ENCODE measurements at places on chromosomes 7 and 10.

DNA sequence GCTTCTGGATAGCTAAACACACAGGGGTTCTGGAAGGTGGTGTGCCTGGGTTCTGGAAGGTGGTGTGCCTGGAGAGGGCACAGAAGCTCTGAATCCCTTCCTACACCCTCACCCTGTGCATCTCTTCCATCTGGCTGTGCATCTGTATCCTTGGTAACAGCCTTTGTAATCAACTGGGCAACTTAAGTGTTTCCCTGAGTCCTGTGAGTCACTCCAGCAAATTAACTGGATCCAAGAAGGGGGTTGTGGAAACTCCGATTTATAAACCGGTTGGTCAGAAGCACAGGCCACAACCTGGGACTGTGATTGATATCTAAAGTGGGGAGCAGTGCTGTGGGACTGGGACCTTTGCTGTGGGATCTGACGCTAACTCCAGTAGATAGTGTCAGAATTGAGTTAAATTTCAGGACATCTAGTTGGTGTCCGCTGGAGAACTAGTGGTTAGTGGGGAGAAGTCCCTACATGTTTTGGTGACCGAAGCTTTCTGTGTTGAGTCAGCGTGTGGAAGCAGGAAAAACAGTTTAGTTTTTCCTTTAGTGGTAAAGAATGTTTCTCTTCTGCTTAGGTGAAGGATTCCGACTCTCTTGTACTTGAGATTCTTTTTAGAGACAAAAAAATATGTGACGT is 228.1 kb downstream of the BMPER start:
- no peak for DNase-seq

- DNase-seq: no peak
Measured at GRCh38 chr7:35802649-35803048, 1.8 kb downstream of the SEPTIN7 start.

DNA sequence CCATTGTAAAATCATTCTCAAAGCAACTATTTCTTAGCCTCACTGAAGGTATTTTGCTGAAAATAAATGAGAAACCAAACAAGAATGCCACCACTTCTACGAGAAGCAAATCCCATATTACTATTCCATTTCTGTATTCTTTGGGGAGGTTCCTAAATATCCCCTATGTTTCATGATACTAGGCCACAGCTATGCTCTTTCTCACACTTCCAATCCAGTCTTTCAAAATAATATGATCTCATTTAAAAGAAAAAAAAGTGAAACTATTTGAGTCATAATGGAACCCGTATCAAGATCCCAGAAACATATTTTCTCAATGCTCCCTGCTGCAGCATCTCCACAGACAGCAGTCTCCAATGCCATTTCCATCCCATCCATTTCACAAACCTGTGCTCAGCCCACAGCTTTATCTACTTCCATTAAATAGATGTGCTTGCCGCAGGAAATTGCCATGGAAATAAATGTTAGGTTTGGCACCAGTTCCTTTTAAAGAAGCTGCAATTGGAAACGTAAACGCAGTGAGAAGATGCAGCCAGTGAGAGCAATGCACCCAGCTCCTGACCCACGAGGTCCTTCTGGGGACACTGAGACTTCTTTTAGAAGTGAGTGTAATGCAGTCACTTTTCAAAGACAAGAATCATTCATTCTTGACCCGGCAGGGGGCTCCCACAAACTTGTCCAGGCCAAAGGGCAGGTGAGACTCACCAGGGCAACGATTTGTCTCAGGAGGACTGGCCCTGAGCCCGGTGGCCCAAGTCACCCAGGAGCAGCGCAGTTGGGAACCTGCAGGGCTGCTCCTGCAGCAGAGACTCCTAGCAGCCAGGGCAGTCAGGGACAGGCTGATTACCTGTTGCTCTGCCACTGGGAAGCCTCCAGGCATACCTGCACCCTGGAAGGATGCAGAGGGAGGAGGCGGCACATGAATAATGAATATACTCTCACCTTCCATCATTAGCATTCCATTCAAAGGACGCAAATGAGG is 99.6 kb downstream of the C10orf90 start:
- no peak for DNase-seq

- DNase-seq: no peak
Measured at GRCh38 chr7:150580638-150581394, 13.6 kb downstream of the GIMAP4 start.

DNA sequence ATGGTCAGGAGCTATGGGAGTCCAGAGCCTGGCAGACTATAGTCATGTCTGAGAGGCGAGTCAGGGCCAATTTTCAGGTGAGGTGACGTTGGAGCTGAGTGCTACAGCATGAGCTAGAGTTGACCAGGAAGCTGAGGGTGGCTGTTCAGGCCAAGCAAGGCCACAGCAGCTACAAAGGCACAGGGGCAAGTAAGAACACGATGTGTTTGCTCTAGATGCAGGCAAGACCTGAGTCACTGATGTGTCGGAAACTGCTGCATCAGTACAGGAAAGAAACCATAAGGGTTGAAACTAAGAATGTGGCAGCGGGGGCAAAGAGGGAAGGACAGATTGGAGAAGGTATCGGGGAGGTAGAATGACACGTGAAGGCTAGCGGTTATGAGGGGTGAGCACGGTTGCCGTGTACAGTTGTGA is 11.8 kb upstream of the RRP12 start:
- DNase-seq: no peak

GRCh38 chr7:47514818-47515217 is 67.1 kb downstream of the TNS3 start:
- no peak for DNase-seq

DNA sequence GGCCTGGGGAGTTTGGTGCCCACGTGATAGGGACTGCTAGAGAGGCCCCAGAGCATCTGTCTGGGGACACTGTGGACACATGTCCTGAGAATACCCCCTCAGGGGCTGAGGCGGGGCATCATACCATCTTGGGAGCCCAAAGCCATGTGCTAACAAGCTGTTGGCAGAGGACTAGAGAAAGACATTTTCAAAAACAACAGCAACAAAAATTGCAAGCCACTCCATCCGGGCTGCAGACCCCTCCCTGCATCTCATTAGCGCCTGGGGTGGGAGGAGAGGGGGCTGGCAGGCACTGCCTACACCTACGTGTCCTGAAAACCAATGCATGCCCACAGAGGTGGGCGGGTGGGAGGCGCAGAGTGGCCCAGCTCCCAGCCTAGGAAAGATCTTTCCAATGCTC is 507.4 kb upstream of the PODXL start:
- DNase-seq: no peak

- no peak for DNase-seq
Measured at GRCh38 chr7:105219771-105220160, 169.0 kb downstream of the SRPK2 start.

- DNase-seq: no peak
Measured at GRCh38 chr7:46493196-46493595, 572.1 kb upstream of the IGFBP3 start.

DNA sequence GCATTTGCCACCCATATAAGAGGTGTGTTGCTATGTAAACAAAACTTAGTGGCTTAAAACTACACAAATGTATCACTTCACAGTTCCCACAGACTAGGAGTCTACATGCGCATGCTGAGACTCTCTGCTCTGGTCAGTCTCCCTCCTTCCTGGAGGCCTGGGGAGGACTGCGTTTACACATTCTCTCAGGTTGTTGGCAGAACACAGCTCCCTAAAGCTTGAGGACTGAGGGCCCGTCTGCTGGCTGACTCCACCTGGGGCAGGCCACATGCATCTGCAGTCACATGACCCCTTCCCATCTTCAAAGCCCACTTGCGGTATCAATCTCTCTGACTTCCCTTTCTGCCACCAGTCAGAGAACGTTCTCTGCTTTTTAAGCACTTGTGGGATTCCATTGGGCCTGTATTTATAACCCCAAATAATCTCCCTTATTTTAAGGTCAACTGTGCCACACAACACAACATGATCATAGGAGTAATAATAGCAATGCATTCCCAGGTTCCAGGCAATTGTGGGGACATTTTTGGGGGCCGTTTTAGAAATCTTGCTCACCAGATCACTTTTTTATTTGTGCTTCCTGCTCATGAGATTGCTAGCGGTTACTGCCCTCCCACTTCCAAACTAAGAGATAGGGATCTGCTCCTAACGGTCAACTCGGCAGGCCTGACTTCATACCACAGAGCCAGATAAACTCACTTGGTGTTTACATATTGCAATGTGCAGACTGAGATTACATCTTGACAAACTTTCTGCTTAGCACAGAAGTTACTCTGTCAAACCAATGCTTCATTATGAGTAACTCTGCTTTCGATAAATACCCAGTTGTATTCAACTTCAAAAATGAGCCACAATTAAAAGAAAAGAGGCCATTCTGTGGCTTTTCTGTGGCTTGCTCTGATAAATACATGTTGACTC is 96.3 kb downstream of the ALOX5 start:
- DNase-seq: peak; percentile 9

- no peak for DNase-seq
Measured at GRCh38 chr7:136685501-136686173, 182.8 kb upstream of the CHRM2 start.

DNA sequence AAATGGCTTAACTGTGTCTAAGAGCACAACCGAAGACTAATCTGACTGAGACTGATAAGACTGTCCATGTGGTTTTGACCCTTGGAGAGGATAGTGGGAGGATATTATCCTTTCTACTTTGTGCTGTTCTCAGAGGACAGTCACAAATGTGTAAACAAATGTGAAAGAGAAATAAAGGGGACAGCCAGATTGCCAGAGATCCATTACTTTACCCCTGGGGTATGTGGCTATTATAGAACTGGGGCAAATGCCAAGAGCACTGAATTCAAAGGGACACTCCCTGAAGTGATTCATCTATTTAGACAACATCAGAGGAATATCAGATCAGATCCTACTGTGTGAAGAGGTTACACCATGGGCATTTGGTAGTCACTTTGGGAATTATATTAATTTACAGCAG is 154.7 kb downstream of the RNLS start:
- no peak for DNase-seq

- no peak for DNase-seq
Measured at GRCh38 chr7:390761-391410, 100.9 kb downstream of the FOXL3 start.

DNA sequence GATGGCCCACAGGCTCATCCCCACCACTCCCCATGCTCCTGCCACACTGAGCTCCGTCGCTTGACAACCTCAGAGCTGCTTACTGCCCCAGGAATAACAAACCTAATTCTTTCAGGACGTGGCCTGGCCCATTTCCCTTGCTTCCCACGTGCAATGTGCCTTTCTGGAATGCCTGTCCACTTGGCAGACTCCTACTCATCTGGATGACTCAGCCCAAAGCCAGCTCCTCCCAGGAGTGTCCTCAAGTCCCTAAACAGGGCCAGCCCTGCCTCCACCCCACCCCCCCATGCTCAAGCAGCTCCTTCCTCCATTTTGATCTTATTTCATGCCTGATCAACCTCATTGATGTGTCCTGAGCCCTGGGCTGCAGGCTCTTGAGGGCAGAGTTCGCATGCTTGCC is 164.9 kb upstream of the RNF32 start:
- no peak for DNase-seq

DNA sequence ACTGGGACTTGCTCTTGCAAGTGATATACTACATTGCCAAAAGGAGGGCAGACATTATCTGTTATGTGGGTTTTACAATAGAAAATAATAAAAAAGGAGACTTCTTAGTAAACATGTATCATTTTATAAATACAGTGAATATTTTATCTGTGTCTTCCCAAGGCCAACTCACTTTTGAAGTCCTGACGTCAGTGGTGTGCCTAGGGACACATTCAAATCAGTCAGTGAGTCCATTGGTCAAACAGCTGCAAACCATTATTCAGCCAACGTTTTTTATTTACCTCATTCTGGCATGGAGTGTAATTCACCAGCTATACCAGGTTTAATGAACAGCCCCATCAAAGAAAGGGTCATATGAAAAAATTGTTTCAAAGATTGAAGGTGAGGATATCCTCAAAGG is 263.7 kb downstream of the IPMK start:
- DNase-seq: no peak

DNA sequence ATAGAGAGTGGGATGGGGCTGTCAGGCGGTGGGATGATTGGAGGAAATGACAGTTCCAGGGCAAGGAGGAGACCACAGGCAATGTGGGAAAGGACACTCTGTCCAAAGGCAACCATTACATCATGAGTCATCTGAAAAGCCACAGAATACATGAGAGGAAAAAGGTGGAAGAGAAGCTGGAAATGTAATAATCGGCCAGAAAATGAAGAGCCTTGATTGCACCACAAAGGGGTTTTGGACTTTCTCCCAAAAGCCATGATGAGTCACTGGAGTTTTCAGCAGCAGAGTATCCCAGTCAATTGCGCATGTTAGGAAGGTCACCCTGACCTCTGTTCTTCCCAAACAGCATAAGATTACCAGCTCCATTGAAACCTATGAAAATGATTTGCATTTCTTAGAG is 222.0 kb downstream of the LHFPL3 start:
- DNase-seq: no peak

GRCh38 chr10:48572414-48572813 is 32.5 kb downstream of the ARHGAP22 start:
- DNase-seq: no peak

DNA sequence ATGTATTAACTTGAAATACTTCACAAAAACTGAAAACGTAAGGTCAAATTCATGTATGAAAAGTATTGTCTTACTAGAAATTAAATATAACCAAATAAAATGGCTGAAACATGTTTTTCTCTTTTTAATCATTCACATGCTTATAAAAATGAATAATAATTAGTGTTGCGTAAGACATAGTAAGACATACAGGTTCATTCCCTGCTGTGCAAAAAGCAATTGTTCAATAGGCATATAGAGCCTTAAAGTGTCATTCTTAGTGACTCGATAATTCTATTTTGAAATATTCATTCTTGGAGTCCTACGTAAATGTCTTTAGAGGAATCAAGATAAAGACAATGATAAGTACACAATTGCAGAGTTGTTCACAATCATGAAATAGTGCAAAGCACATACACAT is 337.1 kb downstream of the SUGCT start:
- DNase-seq: no peak

DNA sequence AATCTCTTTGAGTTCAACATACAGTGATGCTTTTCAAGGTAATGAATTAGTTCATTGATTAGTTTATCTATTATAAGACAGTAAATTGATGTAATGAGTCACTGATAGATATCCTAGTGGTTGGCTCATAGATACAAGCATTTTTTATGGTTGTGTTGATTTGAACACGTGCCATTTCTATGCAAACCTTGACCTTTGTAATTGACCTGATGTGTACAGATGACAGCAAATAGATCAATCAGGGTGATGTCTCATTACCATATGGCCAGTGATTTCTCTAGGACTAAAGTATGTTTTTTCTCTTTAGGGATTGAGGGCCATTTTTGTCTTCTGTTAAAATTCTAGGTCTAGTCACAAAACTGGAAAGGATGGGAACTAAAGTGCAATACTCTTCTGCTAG is 760.3 kb upstream of the GALNT17 start:
- no peak for DNase-seq

GRCh38 chr10:68330852-68331454 is 911 bp upstream of the HNRNPH3 start:
- DNase-seq: no peak

- no peak for DNase-seq
Measured at GRCh38 chr10:133129071-133129858, 30.8 kb upstream of the KNDC1 start.

DNA sequence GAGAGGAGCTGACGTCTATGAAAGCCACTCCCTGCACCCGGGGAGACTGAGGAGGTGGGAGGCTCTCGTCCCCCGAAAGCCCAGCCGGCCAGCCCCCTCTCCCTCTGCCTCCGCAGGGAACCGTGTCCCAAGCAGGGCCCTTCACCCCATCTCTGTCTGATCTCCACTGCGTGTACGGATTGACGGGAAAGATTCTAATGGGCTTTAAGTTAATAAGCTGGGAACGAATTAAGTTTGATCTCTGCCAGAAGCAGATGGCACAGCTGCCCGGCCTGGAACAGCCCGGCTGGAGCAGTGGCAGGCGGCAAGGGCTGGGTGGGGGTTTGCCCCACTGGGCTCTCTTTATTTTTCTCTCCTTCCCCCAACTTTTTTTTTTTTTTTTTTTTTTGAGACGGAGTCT is 6.1 kb upstream of the SLC29A4 start:
- DNase-seq: no peak

Data from stimulated activated CD4-positive, alpha-beta T cell treated with anti-CD3 and anti-CD28 coated beads, Interleukin-15, amount 100 ng/mL, for 1 hour (primary cell).